ENCODE measurements at places on chromosomes 2 and 18.

DNA sequence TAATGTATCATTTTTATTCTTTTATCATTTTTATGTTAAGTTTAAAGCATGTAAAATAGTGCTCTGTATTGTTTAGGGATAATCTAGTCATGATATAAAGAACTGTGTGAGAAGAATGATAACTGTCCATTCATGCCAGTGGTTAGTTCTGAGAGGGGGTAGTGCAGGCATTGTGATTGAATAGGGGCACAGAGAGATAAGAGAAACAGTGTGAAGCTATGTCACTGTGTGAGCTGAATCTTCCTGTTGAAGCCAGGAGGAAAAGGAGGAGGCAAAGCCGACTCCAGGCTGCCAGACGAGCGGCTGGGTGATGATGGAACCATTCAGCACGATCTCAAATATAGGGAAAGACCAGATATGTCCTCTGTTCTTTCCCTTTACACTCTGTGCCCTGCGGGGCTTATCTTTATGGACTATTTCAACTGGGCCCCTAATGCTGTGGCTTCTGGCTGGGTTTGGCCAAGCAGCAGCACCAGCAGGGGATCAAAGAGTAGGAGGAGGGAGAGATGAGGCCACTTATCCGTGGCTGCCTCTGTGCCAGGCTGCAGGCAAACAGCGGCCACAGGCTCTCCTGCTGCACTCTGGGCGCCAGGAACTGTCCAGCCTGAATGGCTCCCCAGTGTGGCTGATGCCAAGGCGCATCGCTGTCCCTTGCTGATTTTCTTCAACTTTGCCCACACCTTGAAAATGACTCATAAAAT is 128.0 kb downstream of the SPP2 start:
- no peak for DNase-seq

- DNase-seq = no peak
These were observed 214.5 kb downstream of the TMEM182 start for GRCh38 chr2:102975996-102976975.

DNA sequence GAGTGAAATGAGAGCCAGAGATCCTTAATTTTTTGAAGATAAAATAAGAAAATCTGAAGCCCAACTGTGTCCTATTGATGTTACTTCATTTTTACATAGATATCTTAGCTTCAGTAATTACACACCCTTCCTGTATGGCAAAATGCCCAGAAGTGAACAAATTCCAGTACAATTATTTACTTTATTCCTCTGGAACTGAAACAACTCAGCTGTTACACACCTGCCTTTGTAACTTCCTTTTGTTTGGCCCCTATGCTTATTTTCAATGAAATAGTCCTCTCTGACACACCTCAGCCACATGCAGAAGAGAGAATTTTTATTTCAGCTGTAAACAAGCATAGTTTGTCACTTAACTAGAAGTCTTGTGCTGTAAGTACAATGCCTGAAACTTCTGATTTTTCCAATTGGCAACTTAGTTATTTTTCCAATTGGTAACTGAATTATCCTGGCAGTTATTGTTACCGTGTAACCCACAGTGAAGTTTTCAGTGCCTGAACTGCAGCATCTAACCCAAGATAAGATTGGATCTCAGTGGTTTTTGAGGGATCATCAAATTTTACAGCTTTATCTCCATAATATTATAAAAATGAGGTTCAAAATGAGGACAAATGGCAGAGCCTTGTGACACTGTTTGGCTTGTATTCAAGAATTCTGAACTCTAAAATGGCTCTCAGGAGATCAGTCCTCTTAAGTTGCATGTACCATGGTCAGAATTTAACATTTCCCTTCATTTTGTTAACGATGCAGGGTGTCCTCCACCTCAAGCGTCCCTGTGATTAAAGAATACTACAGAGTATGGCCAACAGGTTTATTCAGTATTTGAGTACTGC is 82.6 kb downstream of the PKP4 start:
- DNase-seq = no peak

- no peak for DNase-seq
These were observed 209.2 kb downstream of the MCFD2 start for GRCh38 chr2:46706264-46706983.

GRCh38 chr2:105912081-105912480 is 167.4 kb downstream of the NCK2 start:
- no peak for DNase-seq

- no peak for DNase-seq
These were observed 31.6 kb upstream of the ATG16L1 start for GRCh38 chr2:233219848-233220247.

GRCh38 chr2:64401529-64401880 is 52.5 kb upstream of the LGALSL start:
- no peak for DNase-seq

DNA sequence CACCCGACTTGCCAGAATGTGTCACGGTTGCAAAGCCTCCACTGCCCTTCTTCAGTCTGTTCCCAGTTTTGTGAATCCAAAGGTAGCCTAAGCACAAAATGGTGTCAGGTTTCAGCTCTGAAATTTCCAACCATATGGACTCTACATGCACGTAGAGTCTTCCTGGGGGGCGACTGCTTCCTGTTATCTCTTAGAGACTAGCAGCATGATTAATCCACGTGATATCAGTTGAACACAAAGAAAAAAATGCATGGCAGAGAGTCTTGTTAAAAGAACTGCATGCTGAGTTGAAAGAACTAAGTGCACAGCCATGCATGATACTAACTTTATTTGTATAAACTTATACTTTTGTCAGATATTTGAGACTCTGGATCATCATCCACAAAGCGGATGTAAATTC is 404.4 kb downstream of the SOCS6 start:
- no peak for DNase-seq

Data from stimulated activated CD8-positive, alpha-beta memory T cell treated with anti-CD3 and anti-CD28 coated beads, Interleukin-4, amount 100 ng/mL, for 1 hour (primary cell).